ENCODE measurements at places on chromosomes 12 and 14.

DNA sequence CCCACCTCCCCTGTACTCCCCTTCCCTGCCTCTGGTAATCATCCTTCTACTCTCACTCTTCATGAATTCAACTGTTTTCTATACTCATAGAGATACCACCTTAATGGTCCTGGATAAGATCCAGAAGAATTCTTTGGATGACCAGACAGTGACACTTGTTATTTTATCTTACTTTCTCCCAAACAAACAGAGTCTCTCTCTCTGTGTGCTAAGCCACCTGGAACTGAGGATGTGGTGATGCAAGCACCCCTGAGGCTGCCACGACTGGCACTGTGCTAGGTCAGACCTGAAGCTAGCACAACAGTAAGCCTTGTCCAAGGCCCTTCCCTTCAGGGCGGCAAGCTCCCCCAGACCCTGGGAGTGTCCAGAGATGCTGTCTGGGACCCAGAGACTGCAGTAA is 250.2 kb downstream of the C12orf50 start:
- DNase-seq, result no peak

- peak; percentile 41 for DNase-seq
These were observed 58.1 kb downstream of the PLEKHG3 start for GRCh38 chr14:64762044-64763034.

DNA sequence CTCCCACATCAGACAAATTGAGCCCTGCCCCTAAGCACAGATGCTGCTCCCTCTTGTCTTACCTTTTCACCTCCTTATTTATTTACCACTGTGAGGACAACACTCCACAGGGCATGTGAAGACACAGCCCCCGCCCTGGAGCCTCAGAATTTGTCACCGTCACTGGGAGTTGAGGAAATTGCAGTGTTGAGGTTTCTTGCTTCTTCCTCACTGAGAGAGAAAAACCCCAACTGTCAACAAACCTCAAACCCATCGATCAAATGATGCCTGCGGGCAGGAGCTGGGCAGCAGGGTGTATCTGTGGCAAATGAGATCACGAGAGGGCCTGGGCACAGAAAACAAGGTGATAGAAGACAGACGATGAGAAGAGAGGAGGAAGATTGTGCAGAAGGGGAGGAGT is 30.5 kb upstream of the PLEKHG3 start:
- no peak for DNase-seq

- DNase-seq, result no peak
These were observed 380.5 kb upstream of the FBXO33 start for GRCh38 chr14:39812532-39813320.

- no peak for DNase-seq
These were observed 94.1 kb downstream of the EML5 start for GRCh38 chr14:88698651-88699050.

GRCh38 chr14:88612981-88613380 is 50.1 kb downstream of the ZC3H14 start:
- DNase-seq, result no peak

DNA sequence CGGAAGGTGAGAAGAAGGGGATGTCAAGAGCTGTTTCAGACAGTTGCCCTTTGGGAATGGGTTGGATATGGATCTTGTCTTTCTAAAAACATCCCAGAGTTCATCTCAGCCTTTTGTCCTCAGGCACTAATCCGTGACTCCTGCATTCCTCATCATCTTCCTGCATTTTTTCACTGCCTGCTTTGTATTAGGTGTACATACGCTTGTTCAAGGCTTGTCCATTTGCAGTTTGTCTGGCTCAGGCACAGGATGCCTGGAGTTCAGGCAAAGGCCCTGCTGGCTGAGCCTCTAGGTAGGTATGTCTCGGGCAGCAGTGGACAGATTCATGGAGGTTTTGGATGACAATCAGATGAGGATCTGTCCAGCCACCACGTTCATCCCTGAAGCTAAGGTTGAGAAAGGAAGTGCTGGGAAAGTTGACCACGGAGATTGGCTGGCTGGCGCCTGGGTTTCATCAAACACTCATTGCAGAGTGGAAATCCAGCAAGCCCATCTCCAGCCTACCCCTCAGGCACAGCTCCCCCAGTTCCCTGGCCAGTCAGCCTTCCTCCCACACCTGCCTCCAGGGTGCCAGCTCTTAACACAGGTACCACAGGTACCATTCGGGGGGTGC is 12.4 kb upstream of the TMEM106C start:
- DNase-seq, result no peak

- DNase-seq, result no peak
These were observed 44.4 kb downstream of the ANO6 start for GRCh38 chr12:45260104-45260815.

GRCh38 chr14:22849212-22849819 is 12.9 kb downstream of the MMP14 start:
- DNase-seq, result no peak

DNA sequence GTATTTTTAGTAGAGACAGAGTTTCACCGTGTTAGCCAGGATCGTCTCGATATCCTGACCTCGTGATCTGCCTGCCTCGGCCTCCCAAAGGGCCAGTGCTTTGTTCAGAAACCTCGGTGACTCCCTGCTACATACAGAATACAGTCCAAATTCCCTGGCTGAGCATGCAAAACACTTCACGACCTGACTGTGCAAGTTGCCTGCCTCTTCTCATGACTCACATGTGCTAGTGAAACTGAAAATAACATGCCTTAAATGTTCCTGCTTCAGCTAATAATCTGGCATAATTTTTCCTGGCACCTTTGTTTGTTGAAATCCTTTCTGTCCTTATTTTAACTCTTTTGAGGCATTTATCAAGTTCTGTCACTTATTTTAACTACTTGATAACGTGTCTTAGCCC is 8.2 kb downstream of the DMAC2L start:
- no peak for DNase-seq

- no peak for DNase-seq
These were observed 41.9 kb upstream of the FKBP4 start for GRCh38 chr12:2752676-2753371.

All from D721Med (cell line).